Right atrium auricular region (tissue), 2 donors: ENCODE measurements at places on chromosomes 1 and 21. TPM values are rescaled to one million over a fixed set of nuclear protein-coding genes. Genes with fewer than 3 reads are reported as not detected.

DNA sequence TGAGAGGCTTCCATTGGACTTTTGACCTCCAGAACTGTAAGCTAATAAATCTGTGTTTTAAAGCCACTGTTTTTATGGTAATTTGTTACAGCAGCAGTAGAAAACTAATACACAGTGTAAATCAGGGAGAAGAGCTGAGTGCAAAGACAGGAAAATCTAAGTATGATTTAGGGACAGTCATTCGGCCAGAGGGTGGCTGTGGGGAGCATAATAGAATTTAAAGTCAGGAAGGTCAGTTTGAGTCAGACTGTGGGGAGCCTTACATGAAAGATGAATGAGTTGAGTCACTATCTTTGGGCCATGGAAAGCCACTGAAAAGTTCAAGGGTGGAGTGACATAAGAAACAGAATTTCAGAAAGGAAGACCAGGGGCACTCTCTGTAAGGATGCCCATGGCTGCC, 52.4 kb upstream of the SSX2IP start:
- no peak for DNase-seq

The PPM1J gene
- 5.5 TPM for total RNA-seq

DNA sequence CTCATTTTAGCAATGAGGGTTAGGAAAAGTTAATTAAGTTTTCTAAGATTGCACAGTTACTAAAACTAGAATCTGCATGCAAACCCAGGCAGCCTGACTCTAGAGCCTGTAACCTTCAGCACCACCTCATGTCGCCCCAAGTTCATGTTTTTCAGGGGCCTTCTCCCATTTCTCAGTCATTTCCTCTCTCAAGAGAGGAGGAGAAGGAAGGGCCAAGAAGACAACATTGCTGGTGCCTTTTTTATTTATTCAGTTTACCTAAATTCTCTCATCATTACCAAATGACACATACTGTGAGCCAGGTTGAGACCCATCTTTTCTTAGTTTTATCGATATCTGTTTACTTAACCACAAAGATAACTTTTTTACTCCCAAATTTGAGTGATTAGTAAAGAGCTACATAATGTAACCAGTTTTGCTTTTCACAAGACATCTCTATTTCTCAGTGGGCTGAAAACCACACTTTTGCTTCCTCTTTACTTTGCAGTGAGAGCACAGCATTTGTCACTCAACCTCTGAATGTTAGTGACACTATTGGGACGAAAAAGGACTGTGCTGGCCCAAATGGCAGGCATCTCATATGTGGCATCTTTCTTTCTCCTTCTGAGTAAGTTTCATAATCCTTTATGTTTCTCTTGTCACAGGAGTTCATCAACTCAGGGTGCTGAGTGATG, at the start of gene CD101:
CD101 (plus strand) TSS at position 507 of the 674 bp plus-strand sequence; CDS start at position 565, 58 bp downstream.
- DNase-seq, result no peak

The RNU1-1 gene
- not detected for total RNA-seq

The NBPF19 gene
- 5.3 TPM for total RNA-seq

The SELE gene
- total RNA-seq, result 0.94 TPM

- DNase-seq, result no peak
Observed at GRCh38 chr21:31606081-31606874, 53.2 kb upstream of the SOD1 start.

DNA sequence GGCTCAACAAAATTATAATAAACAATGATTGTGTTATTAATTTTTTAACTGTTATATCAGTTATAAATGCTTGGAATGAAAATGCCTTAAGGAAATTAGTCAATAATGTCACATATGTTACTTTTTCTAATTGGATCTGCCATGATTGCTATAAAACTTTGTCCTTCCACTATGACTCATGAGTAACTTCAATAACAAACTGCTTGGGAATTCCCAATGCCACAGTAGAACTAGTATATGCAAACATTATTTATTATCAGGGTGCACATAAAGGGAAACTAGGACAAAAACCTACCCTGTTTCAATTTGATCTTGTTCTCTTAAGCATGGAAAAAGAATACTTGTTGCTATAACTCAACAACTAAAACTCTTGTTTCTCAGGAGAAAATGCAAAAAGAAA, 59.1 kb upstream of the PDC start:
- no peak for DNase-seq

GRCh38 chr1:229310833-229311232, 32.0 kb downstream of the CCSAP start:
- no peak for DNase-seq

- no peak for DNase-seq
Observed at GRCh38 chr1:114286179-114286578, 132.5 kb upstream of the SYT6 start.

The SLAMF9 gene
- not detected for total RNA-seq

GRCh38 chr1:36463463-36463802, 751 bp downstream of the MRPS15 start:
- no peak for DNase-seq

The E2F2 gene
- total RNA-seq, result 0.20 TPM

- no peak for DNase-seq
Observed at GRCh38 chr1:24717887-24718650, 27.2 kb upstream of the CLIC4 start.

DNA sequence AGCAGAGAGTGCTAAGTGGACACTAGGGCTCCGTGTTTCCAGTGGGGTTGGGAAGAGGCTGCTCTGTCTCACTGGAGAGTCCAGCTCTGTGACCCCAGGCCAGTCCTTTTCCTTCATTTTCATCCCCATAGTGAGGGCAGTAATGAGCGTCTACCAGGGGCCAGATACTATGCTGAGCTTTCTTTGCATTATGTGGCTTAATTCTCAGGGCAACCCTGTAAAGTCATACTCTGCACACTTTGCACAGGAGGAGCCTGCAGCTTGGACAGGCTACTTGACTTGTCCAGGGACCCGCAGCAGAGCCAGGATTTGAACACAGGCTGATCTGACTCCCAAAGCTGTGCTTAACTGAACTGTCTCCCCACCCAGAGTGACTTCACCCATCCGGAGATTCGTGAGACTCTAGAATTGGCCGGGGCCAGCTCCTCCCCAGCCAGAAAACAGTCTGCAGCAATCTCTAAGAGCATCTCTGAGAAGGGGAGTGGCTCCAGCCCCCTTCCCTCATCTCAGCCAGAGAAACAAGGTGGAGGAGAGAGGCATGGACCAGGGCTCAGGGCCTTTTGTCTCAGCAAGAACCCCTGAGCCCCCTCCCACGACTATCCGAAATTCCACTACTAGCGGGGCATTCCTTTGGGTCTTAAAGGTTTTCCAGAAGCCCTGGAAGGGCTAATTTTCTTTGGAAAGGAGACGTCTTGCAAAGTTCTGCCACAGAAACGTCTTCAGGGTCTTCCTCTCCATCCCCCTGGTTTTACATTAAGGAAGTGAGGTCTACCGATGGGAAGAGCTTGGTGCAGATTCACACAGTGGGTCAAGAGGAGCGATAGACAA, 866 bp upstream of the FNDC5 start:
- peak; percentile 68 for DNase-seq

GRCh38 chr1:177864538-177865305, 105.1 kb downstream of the SEC16B start:
- DNase-seq, result no peak

The TENT5C gene
- total RNA-seq, result 17.0 TPM

DNA sequence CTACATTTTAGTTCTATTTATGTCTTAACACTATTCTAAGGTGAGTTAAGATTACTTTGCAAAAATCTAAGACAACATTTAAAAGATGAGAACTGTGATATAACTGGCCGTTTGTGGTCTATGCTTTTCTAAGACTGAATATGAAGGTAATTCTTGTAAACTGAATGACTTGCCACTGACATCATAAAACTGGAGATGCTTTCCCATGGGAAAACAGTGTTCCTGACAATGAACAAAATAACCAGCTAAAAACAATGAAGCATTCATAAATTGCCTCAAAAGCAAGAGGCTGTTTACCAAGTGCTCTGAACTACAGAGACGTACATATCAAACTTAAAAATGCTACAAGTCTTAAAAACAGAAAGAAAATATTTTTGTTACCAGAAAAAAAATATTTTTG, 54.7 kb downstream of the APP start:
- DNase-seq, result no peak

- no peak for DNase-seq
Observed at GRCh38 chr1:33966346-33967141, 102.7 kb downstream of the HMGB4 start.

The TRIM58 gene
- 2.6 TPM for total RNA-seq

The CACYBP gene
- 40.5 TPM for total RNA-seq

DNA sequence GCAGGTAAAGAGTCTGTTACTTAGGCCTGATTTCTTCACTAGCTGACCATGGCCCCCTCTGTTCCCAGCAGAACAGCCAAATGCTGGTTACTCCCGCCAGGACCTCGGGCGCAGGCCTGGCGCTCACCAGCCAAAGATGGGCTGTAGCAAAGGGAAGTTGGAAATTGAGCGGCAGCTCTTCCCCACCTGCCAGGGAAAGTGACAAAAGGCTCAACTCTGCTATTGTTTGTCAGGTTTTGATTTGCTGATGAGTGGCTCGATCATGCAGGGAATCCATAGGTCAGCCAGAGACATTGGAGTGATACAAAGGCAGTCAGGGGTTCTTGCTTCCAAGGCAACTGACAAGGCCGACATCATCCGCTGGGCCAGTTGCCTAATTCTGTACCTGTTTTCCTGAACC, 120.1 kb downstream of the ASTN1 start:
- DNase-seq, result no peak

The HMGCL gene
- total RNA-seq, result 22.4 TPM

- no peak for DNase-seq
Observed at GRCh38 chr1:247386687-247387086, 29.3 kb upstream of the NLRP3 start.

- no peak for DNase-seq
Observed at GRCh38 chr1:205032508-205032907, 10.5 kb upstream of the CNTN2 start.

The PDPN gene
- total RNA-seq, result 17.3 TPM

The TMEM51 gene
- total RNA-seq, result 3.2 TPM

DNA sequence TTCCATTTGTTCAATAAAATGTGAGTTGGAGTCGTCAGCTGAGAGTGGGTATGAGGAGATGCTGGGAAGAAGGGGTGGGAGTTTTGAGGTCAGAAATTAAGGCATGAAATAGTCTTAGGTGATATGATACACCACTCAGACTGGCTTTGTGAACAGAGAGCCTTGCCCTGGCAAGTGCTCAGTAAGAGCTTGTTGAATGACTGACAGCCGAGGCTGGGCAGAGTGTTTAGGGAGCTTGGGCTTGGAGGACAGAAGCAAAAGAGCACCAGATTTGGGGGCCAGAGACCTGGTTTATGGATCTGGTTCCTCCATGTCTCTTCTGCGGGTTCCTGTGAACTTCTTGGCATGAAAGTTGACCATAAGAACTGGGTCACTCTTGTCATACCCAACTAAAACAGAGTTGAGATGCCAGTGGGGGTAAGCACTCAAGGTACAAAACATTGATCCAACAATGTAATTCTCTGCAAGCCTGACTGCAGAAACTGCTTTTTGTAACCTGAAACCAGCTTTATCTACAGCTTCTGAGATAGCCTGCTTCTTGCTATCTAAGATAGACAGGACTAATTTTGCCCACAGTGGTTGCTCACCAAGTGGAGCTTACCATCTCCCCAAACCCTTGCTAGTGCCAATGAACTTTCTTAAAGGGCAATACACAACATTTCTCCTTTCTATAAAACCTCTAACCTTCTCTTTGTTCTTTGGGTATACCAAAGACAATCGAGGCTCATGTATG, 126.4 kb downstream of the TENT5C start:
- no peak for DNase-seq

DNA sequence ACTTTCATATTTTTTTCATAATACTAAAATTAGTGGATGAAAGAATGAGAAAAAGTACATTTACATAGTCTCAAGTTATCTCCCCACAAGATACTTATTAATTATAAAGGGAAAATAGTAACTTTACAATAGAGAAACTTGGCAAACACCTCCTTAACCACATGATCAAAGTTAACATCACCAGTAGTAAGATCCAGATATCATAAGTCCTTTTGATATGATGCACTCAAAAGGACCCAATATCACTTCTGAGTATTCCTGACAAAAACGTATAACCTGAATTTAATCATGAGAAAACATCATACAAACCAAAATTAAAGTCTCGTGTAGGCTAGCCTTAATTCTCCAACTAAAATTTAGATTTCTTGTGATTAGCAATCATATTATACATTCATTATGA, 67.4 kb downstream of the LYST start:
- DNase-seq, result no peak

GRCh38 chr1:205792481-205792881, 17.2 kb upstream of the RAB29 start:
- no peak for DNase-seq

DNA sequence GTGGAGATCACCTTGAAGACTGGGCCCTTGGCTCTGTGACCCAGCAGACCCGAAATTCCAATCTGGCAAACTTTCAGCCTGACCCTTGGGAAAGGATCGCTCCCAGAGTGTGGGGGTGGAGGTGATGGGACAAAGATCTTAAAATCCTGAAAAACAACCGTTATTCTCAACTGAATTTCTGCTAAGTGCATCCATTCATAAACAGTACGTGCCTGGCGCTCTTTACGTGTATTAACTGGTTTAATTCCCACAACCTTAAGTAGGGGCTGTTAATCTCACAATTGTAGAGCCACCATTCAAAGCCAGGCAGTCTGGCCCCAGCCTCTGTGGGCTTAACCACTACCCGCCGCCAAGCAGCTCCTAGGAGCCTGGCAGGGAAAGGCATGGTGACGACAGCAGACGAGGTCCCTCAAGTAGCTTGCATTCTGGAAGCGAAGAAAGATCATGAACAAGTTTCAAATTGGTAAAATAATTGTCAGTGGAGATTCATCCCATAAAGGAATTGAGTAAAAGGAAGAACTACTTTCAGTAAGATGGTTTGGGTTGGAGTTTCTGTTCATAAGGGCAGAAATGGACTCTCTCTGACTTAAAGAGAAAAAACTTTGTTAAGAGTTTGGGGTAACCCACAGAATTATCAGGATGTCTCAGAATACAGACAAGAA, 11.4 kb upstream of the RGS16 start:
- peak; percentile 77 for DNase-seq

DNA sequence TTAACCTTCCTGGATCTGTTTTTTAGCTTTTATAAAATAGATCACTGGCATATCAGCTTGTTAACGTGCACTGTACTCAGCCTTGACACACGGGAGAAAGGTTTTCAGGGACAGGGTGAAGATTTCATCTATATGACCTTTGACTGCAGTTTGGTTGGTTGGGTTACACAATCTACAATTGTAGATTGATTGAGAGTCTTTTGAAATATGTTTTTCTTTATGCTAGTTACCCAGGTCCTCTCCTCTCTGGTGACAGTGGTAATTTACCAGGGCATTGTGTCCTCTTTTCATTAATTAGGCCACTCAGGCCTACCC, 48.8 kb downstream of the DDR2 start:
- no peak for DNase-seq

- no peak for DNase-seq
Observed at GRCh38 chr1:112492076-112492475, 16.7 kb upstream of the WNT2B start.

- DNase-seq, result no peak
Observed at GRCh38 chr1:44673675-44674112, 587 bp downstream of the TMEM53 start.

GRCh38 chr1:235883261-235883927, 16.7 kb upstream of the LYST start:
- DNase-seq, result peak; percentile 94

The OR2L8 gene
- not detected for total RNA-seq

GRCh38 chr1:8910914-8911313, 32.4 kb upstream of the ENO1 start:
- no peak for DNase-seq

The OVAAL gene
- total RNA-seq, result 2.0 TPM

- no peak for DNase-seq
Observed at GRCh38 chr1:163826500-163826899, 504.7 kb downstream of the NUF2 start.
